ENCODE measurements at places on chromosomes 3 and 15.

DNA sequence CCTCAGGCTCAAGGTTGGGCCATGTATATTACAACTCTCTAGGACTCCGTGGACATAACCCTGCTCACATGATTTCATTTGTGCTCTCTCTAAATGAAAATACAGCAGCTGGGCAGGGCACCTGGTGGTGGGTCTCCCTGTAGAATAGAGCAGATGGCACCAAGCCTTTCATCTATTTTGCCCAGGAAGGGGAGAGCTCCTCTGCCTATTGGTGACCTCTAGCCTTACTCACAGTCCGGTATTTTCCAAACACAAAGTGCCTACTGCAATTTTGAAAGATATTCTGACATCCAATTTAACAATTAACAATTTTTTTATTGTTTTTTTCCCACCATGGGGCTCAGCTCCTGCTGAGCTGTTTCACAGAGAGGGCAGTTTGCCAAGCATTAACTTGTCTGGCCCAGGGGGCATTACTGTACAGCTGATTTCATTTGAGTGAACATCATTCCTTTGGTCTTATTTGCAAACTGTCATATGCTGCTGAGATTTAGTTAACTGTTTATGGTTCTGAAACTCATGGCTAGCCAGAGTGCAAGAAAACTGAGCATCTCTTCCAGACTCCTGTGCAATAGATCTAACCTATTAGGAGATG lies 474.0 kb downstream of the EPHB1 start:
- no peak for DNase-seq

GRCh38 chr15:57792724-57793449 lies 86.4 kb downstream of the POLR2M start:
- no peak for DNase-seq

- no peak for DNase-seq
These were observed 687.9 kb downstream of the MECOM start for GRCh38 chr3:168975576-168975975.

DNA sequence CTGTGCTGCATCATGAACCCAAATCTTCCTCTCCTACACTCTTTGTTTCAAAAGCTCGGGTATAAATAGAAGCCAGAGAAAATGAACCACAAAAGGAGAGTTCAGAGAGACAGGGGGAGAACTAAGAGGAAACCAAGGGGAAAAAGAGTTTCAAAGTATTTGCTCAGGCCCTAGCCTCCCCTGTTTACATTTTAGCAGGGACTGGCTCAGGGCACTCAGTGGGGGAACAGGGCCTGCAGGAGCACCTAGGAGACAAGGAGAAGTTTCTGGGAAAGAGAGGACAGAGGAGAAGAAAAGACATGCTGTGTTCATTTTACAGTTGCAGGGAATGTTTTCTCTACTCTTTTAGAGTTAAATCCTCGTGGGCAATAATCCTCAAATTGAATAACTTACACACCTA lies 8.5 kb upstream of the IL17RD start:
- DNase-seq: no peak

GRCh38 chr15:33503681-33504080 lies 192.9 kb downstream of the RYR3 start:
- no peak for DNase-seq

GRCh38 chr15:58703610-58704009 lies 45.9 kb downstream of the ADAM10 start:
- DNase-seq: no peak

DNA sequence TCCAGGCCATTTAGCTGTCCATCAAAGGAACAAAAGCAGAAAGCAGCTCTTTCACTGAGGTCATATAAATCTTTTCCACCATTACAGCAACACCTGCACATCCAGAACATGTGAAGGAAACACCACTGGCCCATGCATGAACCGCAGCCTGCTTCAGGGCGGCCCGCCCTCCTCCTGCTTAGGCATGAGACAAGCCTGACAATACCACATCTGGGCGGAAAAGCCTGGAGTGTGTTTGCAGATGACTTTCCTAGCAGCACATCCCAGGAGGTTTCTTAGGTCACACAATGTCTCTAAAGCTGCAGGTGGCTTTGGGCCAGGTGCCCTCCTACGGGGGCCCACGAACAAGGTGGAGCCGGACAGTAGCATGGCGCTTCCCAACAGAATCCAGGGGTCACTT lies 19.6 kb downstream of the CYFIP1 start:
- no peak for DNase-seq

DNA sequence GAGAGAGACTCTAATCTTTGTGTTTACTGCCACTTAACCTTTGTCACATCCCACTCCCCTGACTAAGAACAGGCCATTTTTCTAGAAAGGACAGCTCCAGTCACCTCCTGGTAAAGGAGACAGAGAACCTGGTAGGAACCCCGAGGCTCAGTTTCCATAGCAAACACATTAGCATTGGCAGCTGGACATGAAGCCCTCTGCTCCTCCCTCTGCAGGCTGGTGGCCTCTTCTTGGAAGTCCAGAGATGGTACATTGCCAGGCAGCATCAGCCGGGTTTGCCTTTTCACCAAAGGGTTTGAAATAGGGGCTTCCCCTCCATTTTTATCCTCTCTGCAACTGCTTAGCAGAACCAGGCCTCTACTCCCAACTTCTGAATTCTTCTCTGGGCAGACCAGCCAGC lies 213.4 kb upstream of the SEMA6D start:
- no peak for DNase-seq

GRCh38 chr3:13771496-13771895 lies 108.4 kb downstream of the WNT7A start:
- no peak for DNase-seq

DNA sequence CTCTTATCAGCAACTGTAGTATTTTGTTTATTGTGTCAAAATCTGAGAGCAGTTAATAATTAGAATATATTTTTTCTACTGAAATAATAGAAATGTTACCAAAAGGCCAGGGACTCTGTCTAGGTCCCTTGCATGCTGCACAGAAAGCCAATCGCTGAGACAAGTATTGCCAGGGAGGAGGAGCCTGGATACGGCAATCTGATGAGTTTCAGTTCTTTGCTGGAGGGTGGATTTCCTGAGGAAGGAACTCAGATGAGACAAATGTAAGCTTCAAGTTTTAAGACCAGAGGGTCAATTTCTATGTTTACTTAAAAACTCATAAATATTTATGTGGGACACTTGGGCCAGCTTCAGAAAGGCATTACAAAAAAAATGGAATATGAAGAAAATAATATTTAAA lies 252.2 kb downstream of the GABRG3 start:
- DNase-seq: no peak

GRCh38 chr3:99712291-99712954 lies 74.0 kb downstream of the COL8A1 start:
- DNase-seq: no peak

DNA sequence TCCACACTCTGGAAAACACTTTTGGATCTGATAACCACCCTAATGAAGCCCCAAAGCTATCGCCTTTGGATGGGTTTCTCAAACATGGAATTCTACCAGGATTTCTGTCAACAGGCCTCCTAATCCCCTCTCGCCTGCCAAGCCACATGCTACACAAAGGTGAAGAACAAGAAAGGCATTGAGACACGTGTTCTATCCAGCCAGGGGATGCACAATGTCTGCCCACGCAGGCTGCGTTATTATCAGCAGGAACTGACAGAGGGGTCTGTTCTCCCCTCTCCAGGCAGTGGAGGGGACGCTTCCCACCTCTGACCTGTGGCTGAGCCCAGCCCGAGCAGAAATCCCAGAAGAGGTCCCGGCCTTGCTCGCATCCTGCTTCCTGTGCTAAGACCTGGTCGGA lies 45.4 kb upstream of the THBS1 start:
- no peak for DNase-seq

GRCh38 chr3:5657106-5657505 lies 469.6 kb downstream of the EDEM1 start:
- DNase-seq: no peak
